Neuronal stem cell (in vitro differentiated cells): ENCODE measurements at places on chromosomes 2 and 18.

DNA sequence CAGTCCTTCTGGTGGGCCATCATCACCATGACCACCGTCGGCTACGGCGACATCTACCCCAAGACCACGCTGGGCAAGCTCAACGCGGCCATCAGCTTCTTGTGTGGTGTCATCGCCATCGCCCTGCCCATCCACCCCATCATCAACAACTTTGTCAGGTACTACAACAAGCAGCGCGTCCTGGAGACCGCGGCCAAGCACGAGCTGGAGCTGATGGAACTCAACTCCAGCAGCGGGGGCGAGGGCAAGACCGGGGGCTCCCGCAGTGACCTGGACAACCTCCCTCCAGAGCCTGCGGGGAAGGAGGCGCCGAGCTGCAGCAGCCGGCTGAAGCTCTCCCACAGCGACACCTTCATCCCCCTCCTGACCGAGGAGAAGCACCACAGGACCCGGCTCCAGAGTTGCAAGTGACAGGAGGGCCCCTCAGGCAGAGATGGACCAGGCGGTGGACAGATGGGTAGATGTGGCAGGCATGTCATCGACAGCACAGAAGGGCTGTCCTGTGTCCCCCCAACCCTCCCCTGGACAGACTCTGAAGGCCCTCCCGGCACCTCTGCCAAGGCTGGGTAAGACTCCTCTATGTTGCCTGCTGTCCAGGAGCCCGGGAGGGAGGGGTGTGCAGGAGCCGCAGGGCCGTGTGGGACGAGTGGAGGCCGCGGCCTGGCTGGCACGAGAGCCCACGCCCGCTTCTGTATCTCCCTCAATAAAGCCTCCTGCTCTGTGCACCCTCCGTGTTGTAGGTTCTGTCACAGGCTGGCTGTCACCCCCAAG lies 2.0 kb downstream of the KCNF1 start:
- no peak for DNase-seq

DNA sequence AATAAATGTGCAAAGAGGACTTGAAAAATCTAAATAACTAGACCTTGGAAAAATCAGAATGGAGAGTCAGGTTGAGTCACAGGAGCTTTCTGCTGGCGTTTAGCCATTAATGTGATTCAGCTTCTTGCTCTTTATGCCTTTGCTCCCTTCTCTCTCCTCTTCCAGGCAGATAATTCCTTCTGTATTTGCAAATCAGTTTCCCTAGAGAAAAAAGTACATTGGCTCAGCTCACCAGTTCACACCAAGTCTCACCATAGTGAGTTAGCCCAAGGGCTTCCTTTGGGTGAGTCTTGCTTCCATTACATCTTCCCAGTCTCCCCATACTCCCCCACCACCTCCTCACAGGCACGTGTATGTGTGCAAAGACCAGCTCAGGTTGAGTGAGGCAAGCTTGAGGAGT lies 73.6 kb downstream of the CYBRD1 start:
- no peak for DNase-seq

- DNase-seq, result peak; percentile 38
Observed at GRCh38 chr2:241049739-241050623, 51.6 kb downstream of the SNED1 start.

DNA sequence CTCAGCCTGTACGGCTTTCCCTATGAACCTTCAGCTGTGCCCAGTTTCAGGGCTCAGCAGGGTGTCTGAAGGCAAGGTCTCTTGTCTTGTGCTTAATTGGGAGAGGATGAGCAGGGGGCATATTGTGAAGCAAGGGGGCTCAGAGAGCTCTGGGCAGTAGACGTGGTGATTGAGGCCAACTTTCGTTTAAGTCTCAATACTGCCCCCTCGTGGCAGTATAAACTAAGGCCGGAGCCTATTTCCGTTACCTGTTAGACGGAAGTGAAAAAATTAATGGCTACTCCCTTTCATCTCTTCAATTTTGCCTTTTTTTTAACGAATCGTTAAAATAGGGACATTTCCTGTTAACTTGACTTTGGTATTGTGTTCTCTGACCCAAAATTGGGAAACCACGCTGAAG lies 193.4 kb downstream of the TDRD15 start:
- DNase-seq, result peak; percentile 76

GRCh38 chr2:74895001-74895400 lies 61.1 kb downstream of the HK2 start:
- DNase-seq, result no peak

- peak; percentile 67 for DNase-seq
Observed at GRCh38 chr2:227939271-227940027, 68.0 kb downstream of the DAW1 start.

GRCh38 chr2:158178646-158179045 lies 77.0 kb downstream of the UPP2 start:
- DNase-seq, result no peak

GRCh38 chr2:240565333-240566202 lies 2.7 kb upstream of the RNPEPL1 start:
- DNase-seq, result no peak

GRCh38 chr2:113275556-113276215 lies 3.0 kb downstream of the PAX8 start:
- peak; percentile 31 for DNase-seq

DNA sequence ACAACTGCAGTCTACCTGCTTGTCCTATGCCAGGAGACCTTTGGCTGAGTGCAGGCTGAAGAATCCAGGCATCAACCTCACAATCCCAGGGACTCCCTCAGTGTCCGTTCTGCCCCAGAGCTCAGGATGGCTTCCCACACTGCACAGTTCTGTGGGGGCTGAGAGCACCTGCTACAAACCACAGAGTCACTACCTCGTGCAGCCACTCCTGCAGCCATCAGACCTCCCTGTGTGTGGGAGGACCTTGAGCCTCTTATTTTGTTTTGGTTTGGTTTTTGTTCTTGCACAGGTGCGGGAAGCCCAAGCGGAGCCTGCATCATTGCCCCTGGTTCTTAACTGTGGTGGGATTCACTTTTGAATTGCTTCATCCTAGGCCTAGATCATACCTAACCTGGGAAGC lies 31.0 kb downstream of the NAT8 start:
- DNase-seq, result no peak

DNA sequence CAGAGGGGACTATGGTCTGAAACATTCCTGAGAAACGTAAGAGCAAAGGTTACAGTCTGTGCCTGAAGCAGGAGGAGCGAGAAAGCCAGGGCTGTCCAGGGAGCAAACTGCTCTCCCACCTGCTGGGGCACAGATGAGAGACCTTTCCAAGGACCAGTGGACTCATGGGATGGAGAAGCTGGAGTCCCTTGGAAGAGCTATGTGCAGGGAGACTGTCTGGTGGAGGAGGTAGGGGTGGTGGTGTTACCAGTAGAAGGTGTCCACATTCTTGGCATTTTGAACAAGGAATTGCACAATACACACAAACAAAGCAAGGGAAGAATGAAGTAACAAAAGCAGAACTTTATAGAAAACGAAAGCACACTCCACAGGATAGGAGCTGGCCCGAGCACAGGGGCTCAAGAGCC lies 97.9 kb upstream of the CYRIA start:
- no peak for DNase-seq

DNA sequence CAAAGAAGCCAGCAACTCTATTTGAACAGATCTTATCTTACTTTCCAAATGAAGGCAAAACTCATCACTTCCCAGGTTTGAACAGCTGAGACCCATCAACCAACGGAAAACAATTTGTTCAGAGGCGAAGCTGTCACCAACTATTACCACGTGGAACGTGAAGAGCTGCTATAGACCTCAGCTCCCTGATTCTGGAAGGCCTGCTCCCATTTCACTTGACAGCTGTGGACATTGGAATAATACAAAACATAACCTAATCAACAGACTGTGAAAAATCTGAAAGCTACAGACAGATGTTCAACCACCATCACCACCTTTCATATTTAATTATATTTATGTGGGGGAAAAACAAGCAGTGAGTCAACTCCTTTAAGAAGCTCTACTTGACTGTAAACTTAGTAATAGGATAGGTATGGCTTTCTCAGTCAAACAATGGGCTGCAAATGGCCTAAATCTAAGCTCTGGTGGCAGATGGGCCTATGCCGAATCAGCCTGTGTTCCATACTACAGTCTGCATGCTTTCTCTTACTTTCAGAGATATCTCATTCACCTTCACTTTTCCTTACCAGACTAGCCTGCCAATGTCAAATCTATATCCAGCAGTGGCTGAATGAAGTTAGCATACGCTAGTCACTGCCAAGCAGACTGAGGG lies 896.4 kb downstream of the TDRD15 start:
- DNase-seq, result no peak

DNA sequence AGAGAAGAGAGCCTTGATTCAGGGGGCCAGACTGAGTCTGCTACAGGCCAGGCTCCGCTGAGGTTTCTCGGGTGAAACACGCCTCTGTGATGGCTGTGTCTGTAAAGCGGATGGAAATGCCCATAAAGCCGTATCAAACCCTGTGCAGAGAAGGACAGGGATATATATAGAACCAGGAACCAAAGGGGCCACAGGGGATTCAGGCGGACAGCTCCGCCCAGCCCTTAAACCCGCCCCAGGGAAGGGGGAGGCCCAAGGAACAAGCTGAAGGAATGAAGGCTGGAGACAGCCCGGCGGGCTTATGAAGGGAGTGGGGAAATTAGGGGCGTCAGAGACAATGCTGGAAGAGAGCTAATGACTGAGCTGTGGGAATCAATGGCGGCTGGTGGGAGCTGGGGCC lies 42.1 kb downstream of the NHEJ1 start:
- DNase-seq, result no peak

DNA sequence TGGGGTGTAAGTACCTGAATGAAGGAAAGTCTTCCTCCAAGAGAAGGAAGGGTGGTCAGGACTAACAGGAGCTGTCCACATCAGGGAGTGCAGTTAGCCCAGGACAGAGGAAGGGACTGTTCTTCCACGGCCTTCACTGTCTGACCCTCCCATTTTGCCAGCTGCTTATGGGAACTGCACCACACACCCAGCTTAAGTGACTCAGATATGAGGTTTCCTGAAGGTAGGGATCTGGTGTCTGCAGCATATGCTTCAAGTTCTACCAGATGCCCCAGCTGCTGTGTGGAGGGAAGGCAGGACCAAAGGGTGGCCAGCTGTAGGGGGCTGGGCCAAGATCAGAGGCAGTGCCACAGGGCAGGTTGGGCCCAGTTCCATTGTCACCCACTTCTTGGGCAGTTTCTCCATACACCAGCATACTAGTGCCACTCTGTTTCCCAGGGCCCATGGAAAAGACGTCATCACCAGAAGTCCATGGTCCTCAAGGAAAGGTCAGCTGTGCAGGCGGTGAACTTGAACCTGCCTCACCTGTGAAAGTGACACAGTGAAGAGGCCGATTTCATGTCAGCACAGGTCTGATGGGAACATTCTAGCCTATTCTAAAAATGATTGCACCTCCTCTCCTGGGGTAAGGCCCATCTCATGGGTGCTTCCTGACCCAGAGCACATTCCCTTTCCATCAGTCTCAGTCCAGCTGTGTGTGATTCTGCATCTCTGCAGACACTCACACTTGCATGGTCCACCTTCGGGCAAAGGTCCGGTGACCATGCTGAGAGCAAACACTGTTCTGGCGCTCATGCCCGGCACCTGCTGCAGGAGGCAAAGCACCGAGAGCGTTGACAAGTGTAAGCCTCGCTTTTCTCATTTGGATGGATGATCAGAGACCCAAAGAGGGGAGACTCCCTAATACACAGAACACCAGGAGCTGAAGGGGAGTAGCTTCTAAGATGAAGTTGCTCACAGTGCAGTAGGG lies 68.0 kb downstream of the ACAA2 start:
- no peak for DNase-seq

DNA sequence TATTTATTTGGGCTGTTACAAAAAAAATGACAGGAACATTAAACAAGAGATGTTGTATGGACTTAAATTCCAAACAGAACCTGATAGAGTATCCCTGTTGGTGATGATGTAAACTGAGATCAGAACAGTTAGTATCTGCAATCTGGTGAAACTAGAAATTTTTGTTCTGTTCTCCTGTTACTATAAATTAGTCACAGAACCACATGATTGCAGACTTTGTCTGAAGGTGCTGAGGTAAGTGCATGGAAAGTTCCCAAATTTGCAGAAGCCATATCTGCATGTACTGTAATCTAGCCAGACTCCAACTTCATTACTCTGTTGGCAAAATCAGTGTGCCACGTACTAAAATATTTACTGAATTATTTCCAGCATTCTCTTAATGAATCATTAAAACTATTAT lies 516.3 kb upstream of the FSIP2 start:
- no peak for DNase-seq

GRCh38 chr2:235606004-235606715 lies 112.3 kb downstream of the AGAP1 start:
- DNase-seq, result no peak

GRCh38 chr2:109513230-109513629 lies 100.5 kb downstream of the SEPTIN10 start:
- DNase-seq, result no peak

- DNase-seq, result no peak
Observed at GRCh38 chr2:241184901-241185300, 3.6 kb upstream of the ANO7 start.

DNA sequence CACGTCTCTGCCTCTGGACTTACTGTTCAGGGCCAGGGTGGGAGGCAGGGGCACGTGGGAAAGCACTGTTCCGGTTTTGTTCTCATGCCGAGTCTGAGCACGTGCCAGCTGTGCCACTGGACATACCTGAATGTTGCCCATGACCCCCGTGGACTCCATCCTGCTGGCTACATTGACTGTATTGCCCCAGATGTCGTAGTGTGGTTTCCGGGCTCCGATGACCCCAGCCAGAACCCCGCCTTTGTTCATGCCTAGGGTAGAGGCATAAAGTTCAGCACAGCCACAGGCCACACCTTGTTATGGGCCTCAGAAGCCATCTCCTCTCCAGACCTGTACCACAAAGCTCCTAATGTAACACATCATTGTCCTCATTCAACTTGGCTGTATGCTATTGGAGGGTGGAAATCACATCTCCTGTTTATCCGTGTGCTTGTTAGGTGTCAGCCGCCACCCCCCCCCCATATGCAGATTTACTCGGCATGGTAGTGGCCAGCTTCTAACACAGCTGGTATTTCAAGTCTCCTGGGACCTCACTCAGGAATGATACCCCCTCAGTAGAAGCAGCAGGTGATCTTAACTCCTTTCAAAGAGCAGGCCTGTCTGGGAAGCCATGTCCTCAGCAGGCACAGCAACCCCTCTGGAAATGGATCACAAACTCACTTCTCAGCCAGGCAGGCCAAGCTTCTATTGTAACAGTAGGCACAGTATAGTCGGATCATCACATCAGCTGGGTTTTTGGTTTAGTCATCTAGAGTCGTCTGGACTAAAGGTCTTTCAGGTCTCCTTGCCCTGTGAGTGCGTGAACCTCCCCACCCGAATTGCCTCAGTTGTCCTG lies 27.6 kb downstream of the CENPO start:
- no peak for DNase-seq

GRCh38 chr2:37720533-37721200 lies 49.2 kb upstream of the CDC42EP3 start:
- DNase-seq, result no peak
